ENCODE measurements at places on chromosomes 2 and 18.
A peak's percentile ranks its signal among the peaks of the same experiment; 100 is the strongest.

DNA sequence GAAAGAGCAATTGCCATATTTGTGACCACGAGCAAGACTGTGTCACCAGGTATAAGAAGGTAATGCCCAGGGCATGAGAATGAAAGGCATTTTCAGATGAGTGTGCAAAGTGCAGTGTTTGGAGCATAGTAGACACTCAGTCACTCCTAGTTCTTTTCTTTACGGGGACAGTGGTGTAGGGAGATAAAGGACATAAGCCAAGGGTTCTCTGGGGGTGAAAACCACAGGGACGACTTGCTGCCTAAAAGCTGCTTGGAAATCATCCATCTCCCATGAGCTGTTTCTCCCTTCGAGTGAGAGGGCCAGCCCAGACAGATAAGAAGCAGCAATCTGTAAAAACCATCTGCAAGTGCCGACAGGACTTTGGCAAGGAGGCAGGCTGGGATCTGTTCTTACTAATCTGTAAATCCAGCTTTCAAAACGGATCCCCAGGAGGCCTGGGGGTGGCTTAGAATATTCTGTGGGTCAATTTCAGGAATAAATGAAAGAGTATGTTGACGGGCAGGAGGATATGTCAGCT is 221.6 kb downstream of the LPIN1 start:
- DNase-seq, result no peak

GRCh38 chr2:127397568-127398238 is 9.9 kb upstream of the MAP3K2 start:
- DNase-seq, result no peak

DNA sequence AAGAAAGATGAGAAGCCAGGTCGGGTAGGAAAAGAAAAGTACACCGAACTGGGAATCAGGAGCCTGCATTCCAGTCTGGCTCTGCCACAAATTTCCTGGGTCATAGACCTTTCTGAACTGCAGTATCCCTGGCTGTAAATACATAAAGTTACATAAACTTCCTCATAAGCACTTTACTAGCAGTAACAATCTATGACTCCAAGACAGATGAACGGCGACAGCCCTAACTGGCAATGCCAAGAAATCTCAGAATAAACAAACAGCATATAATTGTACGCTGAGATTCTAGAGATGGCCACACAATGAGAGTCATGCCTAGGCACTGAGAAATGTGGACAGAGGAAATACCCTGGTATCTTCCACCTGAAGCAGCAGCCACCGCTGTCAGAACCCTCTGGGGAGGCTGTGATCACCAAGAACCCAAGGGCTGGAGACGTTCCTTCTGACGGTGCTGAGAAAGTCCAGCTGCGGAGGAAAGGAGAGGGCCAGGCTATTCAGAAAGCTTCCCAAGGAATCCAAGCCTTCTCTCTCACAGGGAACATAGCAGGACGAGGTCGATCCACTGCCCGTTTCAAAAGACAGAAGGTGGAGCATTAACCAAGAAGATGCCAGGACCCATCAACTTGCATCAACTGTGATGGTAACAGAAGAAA is 89.3 kb upstream of the SLC66A3 start:
- peak; percentile 5 for DNase-seq

DNA sequence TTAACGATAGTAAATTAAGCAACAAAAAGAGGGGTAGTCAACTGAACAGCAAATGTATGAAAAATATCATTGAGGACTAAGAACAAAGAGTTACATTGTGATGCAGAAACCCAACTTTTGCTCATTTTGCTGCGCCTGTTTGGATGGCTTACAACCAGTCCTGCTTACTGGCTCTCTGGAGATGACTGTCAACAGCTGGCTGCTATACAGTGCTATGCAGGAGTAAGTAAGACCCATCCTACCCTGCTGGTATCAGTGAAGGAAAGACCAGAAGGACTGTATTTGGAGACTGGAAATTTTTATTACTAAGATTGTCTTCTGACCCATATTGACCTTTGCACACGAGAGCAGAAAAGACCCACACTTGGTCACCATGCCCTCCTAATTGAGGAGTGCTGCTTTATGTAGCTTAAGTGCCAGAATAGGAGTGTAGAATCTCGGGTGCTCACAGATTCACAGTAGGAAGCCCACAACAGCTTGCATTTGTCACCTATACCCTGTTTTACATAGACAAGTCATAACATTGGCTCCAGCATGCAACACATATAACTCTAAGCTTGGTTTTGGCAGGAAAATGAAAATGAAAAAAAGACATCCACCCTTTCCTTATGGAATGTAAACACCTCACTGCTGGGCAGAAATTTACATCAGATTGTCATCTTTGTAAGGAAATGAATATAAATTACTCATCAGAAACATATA is 1915.0 kb upstream of the CELF4 start:
- DNase-seq, result no peak

- DNase-seq, result no peak
These were observed 78.7 kb downstream of the APOB start for GRCh38 chr2:20965221-20965620.

GRCh38 chr18:3924455-3924854 is 474.5 kb downstream of the TGIF1 start:
- no peak for DNase-seq

GRCh38 chr2:219272995-219273394 is 6.2 kb upstream of the DNAJB2 start:
- no peak for DNase-seq
